ENCODE measurements at places on chromosomes 16 and 17.

DNA sequence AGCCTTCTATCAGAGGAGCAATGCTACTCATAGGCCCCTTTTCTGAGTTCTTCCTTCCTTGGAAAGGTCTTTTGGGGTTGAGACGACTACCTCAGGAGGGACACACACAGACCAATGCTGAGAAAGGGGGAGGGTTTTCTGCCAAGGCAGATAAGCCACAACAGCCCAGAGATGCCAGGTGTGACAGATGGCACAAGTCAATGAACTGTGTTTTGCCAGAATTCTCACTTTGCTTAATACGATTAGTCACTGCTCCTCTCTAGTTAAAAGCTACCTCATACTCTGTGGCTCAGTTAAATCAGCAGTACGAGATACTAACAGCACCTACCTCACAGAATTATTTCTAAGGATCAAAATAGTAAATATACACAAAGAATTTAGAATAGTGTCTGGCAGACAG lies 8.0 kb downstream of the BRD7 start:
- no peak for DNase-seq

DNA sequence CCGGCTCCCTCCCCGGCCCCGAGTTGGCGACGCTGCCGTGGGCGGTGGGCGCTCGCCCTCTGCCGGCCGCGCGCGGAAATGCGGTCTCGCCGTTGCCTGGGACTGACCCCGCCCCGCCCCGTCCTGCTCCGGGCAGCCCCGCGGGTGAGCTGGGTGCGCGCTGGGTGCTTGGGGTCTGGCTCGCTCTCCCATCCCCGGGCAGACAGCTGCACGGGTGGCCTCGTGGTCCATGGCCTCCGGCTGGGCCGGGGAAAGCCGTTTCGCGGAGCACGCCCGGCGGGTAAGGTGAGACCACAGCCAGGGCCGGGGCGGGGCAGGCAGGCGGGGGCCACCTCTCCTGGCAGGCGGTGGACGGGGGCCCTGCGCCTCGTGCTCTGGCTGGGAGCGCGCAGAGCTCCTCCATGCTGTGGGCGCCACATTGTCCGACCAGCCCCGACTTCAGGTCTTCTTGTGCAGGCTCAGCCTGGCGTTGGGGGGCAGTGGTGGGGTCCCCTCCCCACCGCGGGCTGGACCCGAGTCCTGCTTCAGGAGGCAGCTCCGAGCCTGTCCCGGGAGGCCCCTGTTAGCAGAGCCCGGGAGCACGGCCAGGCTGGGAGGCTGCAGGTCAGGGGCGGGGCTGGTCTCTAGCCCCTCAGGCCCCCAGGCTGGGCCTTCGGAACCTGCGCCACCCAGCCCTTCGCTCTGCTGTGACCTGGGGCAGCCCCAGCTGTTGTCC lies 7.0 kb upstream of the C1QTNF8 start:
- DNase-seq, result peak; percentile 50

DNA sequence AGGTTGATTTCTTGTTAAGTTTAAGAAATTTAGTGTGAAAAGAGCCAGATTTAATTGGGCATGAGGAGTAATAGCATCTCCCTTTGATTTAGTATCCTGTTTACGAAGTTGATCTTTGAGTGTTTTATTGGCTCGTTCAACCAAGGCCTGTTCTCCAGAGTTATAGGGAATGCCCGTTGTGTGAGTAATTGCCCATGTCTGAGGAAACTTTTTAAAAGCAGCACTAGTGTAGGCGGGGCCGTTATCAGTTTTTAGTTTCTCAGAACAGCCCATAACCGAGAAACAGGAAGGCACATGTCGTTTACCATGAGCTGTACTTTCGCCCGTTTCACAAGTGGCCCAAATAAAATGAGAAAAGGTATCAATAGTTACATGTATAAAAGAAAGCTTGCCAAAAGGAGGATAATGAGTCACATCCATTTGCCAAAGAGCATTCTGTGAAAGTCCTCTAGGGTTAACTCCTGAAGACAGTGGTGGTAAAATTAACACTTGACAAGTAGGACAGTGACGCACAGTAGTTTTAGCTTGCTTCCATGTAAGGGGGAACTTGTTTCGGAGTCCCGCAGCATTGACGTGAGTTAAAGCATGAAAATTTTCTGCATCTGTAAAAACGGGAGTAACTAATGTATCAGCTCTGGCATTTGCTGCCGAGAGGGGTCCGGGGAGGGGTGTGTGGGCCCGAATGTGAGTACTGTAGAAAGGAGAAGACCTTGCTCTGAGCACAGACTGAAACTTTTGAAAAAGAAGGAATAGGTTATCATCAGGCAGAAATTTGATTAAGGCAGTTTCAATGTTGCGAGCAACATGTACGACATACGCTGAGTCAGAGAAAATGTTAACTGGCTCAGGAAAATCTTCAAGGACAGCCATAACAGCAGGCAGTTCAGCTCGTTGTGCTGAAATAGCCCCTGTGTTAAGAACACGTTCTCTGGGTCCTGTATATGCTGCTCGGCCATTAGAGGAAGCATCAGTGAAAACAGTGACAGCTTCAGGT lies 18.5 kb upstream of the KCTD5 start:
- no peak for DNase-seq

DNA sequence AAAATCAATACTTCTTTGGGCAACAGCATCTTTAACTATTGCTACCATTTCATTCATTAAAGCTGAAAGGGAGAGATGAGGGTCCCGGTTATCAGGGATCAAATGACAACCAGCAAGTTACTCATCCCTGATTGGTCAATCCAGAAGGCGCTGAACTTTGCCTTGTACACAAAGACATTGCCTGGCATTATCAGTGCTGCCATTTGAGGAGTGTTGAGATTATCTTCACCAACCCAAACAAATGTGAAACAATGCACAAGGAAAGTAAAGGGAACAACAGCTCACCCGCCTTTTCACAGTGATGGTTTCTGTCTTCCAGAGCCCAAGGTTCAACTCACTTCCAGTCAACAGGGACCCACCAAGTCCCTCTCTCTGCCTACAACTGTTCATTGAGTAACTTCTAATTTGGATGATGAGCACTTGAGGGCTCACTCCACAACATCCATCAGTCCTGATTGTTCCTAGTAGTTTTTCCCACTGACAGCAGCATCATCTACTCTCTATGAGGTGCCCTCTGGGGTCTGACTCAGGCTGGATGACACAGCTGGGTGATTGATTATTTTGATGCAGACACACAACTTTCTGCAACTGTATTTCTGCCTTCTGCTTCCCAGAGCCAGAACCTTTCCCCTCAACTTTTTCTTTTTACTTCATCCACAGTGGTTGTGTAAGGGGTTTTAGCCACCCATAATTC lies 32.0 kb downstream of the LYRM9 start:
- DNase-seq, result no peak

DNA sequence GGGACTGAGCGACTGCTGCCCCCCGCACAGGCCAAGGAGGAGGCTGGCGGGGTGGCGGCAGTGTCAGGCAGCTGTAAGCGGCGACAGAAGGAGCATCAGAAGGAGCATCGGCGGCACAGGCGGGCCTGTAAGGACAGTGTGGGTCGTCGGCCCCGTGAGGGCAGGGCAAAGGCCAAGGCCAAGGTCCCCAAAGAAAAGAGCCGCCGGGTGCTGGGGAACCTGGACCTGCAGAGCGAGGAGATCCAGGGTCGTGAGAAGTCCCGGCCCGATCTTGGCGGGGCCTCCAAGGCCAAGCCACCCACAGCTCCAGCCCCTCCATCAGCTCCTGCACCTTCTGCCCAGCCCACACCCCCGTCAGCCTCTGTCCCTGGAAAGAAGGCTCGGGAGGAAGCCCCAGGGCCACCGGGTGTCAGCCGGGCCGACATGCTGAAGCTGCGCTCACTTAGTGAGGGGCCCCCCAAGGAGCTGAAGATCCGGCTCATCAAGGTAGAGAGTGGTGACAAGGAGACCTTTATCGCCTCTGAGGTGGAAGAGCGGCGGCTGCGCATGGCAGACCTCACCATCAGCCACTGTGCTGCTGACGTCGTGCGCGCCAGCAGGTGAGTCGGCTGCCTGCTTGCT lies 5.6 kb upstream of the TMEM88 start:
- no peak for DNase-seq

DNA sequence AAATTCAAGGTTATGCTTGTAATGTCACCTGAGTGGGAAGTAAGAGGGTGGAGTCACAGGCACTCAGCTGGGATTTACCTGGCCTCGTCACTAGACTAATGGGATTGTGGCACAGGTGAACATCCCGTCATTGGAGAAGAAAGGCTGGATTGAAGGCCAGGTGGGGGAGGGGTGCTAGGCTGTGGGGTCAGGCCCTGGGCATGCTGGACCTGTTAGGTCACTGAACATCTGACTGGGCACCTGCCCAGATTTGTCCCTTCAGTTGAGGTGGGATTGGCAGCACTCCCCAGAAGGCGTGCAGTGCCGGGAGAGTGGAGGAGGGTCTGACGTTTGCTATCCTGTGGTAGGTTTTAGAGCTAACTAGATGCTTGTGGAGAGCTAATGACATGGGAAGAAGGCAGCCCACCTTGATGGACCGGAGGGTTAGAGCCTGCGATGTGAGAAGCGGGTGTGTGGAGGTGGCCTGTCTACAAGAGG lies 161.5 kb upstream of the ZNF267 start:
- no peak for DNase-seq

DNA sequence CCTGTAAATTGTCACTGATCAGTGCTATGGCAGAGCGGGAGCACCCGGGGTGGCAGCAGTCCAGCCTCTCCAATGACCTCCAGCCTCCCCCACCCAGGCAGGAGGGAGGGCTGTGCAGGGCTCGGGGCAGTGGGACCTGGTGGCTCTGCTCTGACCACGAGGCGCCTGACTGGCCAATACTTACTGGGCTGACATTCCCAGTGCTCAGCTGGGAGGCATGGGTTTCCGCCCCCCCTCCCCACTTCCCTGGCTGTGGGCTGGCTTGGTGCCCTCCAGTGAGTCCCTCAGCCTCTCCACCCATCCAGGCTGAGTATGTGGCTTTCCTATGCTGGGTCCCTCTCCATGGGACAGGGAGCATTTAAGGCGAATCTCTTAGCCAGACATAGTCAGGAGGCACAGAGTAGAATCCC lies 2.7 kb downstream of the SOCS3 start:
- no peak for DNase-seq

DNA sequence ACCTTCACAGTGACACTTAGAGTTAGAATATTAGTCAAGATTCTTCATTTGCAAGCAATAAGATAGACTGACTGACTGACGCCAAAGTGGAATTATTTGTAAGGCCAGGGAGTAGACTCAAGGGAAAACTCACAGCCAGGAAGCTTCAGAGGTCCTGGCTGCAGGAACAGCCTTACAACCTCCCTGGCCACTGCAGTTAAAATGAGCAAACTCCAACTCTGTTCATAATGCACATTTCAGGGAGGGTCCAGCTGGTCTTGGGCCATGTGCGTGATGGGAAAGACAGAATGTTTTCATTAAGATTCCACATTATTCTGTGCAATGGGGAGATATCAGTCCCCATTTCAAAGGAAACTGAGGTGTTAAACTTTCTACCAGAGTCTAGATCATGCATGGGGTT lies 9.9 kb downstream of the CAPNS2 start:
- no peak for DNase-seq

GRCh38 chr17:47889734-47890529 lies 6.1 kb upstream of the SP2 start:
- DNase-seq, result peak; percentile 91

DNA sequence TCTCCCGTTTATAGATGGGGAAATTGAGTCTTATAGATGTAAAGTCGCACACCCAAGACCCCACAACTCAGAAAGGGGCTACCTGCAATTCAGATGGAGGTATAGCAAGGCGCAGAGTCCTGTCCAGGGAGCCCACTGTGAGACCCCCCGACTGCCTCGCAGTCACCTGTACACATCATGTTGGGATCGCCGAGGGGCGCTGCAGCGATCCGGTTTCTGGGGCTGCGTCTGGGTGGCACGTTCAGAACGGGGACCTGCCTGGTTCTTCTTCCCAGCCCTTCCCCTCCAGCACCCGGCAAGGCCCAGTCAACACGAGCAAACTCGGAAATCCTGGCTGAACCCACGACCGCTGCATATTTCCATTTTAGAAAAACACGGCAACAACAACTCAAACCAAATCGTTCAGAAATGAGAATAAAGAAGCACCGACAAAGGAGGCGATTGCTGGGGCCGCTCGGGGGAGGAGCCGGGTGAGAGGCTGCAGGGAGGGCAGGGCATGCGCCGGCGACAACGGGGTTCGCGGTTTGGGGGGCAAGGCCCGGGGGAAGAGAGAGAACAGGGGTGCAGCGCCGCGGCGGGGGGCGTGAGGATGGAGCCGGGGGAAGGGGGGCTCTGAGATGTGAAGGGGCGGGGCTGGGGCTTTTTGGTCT lies 643 bp downstream of the HSDL1 start:
- DNase-seq, result peak; percentile 22

DNA sequence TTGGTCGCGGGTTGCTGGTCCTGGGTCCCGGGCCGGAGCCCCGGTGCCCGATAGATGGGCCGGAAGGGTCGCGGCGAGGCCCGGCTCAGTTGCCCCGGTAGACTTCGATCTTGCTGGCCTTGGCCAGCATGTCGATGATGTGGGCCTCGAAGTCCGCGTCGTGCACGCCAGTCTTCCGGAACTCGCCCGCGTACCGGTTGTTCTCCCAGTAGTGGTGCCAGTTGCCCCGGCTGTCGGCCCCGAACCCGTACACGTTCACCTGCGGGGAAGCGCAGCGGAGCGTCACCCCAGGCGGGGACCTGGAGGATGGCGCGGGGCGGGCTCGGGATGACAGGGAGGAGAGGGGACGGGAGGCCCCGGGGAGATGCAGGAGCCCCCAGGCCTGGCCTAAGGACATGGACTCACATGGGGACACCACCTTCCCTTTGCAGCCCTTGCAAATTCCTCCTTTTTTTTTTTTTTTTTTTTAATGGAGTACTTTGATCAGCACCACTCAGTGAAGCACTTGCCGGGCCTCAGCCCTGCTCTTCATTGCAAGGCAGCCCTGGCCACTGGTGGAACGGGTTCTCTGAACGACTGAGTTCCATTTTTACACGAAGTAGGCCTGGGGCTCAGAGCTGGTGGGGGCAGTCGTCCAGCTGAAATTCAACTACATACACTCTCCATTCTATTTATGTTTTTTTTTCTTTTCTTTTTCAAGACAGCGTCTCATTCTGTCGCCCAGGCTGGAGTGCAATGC lies 35.1 kb downstream of the DDX19A start:
- DNase-seq, result no peak

DNA sequence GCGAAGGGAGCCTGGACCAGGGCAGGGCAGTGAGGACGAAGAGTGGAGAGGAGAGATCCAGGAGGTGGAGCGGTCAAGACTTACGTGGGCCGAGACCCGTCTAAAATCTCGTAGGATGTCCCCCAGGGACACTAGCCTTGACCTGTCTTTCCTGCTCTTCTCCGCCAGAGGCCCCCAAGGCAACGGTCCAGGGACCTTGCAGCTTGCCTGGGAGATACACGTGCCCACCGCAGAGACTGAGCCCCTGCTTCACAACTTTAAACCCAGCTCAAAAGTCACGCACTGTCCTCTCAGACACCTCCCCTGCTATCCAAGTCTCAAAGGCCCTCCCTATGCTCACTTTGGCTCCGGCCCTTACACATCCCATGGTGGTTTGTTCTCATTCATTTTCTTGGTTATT lies 9.4 kb downstream of the TIGD7 start:
- no peak for DNase-seq
